ENCODE measurements at places on chromosomes 3 and 15.

GRCh38 chr3:142003291-142003690, 126.8 kb downstream of the ATP1B3 start:
- no peak for DNase-seq

GRCh38 chr3:187763850-187764648, 18.8 kb upstream of the BCL6 start:
- DNase-seq: no peak

DNA sequence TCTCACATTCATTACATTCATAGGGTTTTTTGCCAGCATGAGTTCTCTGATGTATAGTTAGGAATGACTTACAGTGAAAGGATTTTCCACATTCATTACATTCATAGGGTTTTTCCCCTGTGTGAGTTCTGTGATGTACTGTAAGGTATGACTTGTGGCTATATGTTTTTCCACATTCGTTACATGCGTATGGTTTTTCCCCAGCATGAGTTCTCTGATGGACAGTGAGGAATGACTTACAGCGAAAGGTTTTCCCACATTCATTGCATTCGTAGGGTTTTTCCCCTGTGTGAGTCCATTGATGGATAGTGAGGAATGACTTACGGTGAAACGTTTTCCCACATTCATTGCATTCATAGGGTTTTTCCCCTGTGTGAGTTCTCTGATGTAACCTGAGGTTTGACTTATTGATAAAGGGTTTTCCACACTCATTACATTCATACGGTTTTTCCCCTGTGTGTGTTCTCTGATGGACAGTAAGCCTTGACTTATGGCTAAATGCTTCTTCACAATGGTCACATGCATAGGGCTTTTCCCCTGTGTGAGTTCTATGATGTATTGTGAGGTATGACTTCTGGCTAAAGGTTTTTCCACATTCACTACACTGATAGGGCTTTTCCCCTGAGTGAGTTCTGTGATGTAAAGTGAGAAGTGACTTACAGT, 47.4 kb downstream of the ZNF717 start:
- DNase-seq: no peak

DNA sequence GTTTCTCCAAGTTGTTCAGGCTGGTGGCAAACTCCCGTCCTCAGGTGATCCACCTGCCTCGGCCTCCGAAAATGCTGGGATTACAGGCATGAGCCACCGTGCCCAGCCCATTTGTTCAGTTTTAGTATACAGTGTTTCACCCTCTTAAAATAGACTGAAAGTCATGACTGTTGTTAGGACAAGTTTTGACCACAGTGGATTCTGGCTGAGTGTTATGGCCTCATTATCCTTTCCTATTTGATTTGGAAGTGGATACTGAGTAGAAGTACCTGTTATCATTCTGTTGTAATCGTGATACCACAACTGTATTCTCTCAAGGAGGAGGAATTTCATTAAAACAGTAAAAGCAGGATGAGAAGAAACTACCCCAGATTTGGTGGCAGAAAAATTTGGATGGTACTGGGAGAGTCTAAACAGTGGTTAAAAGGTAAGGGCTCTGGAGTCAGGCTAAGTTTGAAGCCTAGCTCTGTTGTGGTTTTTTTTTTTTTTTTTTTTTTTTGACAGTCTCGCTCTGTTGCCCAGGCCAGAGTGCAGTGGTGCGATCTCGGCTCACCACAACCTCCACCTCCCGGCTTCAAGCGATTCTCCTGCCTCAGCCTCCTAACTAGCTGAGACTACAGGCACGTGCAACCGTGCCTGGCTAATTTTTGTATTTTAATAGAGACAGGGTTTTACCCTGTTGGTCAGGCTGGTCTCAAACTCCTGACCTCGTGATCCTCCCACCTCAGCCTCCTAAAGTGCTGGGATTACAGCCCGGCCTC, 2.6 kb downstream of the MAP2K1 start:
- DNase-seq: no peak

DNA sequence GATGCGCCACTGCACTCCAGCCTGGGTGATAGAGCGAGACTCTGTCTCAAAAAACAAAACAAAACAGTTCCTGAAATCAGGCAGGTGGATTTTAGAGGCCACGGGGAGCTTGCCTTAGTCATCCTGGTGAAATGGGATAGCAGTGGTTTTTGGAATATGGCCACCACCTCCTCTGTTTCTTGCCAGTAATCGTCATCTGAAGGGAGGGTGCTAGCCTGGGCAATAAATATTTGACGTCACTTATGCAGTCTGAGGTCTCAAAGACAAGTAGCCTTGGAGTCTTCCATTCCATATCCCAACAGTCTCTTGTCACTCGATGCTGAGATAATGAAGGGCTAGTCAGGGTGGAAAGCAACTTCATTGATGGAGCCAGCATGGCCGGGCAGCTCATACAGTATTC, 55.2 kb downstream of the KCNAB1 start:
- DNase-seq: no peak

GRCh38 chr3:174614036-174614435, 245.1 kb upstream of the NAALADL2 start:
- no peak for DNase-seq

GRCh38 chr3:123700791-123701722, 116.2 kb upstream of the HACD2 start:
- DNase-seq: no peak

DNA sequence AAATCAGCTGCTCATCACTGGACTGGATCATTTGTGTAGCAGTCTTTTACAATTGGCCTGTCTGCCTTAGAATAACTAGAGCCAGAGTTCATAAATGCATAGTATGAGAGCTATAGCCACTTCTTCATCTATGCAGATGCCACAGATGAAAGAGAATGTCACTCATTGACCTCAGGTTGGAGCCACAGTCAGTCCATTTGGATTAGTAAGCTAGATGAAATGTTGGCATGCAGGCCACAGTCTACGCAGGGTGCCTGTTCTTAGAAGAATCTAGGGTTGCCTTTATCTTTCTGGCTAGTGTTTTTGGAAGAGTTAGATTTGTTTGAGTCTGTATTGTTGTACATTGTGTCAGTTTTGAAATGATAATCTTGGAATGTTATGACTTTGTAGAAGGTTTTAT, 25.4 kb upstream of the EDEM1 start:
- DNase-seq: no peak

DNA sequence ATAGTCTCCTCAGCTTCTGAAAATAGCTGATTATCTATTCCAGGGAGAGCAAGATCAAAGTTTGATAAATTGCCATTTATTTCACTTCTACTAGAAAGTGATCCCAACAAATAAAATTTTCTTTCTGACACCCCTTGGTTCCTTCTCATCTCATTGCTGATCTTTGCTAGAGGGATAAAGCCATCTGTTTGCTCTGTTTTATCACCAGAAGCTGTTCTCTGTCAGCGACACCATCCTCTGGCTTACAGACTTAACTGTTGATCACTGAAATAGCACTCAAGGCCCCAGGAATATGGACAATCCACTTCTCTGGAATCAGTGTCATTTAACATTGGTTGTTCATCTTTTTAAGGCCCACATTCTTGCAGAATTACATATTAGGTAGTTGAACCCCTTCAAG, 219.0 kb downstream of the LSAMP start:
- no peak for DNase-seq

GRCh38 chr3:64895106-64895990, 207.5 kb upstream of the ADAMTS9 start:
- no peak for DNase-seq

- DNase-seq: no peak
Observed at GRCh38 chr15:90262426-90262825, 3.0 kb upstream of the NGRN start.

GRCh38 chr3:43726521-43726920, 35.8 kb downstream of the ABHD5 start:
- no peak for DNase-seq

DNA sequence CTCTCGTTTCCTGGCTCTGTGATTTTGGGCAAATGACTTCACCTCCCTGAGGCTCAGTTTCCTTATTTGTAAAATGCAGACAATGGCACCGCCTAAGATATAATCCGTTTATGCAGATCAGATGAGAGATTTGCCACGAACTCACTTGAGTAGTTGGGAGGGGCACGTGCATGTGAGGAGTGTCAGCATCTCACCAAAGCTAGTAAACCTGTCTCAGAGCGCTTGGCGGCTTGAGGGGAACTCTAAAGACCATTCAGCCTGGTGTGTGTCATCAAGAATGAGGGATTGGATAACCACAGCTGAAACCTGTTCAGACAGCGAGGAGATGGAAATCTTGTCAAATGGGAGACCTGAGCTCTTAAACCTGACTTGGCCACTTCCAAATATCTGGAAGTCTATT, 48.7 kb downstream of the BDH1 start:
- no peak for DNase-seq

GRCh38 chr3:149958171-149958796, 12.4 kb downstream of the PFN2 start:
- DNase-seq: no peak

DNA sequence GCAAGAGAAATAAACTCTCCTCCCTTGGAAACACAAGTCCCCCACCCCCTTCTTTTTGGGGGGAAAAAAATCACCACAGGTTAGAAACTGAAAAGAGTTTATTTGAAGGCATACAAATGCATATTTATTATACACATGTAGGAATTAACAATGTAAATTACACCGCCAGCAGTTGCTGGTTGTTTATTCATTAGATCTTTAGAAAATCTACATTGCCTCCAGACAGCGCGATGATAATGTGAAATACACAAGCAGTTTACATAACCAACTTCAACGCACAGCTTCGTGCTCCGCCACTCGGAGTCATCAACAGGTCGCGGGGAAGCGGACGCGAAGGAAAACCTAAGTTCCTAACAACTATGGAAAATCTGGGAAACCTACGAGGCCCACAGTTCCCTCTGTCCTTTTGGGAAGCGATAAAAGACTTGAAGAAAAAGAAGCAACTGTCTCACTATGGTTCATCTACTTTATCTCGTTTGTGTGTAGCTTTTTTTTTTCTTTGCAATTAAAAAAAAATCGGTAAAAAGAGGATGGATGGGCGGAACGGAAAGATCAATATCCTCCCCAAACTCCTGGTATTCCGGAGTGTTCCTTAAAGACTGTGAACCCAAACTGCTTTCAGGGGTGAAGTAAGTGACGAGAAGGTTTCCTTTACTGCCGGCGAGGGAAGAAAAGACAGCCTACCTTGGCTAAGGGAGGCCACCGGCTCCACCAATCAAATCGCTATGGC, 8.4 kb upstream of the FOXB1 start:
- no peak for DNase-seq

DNA sequence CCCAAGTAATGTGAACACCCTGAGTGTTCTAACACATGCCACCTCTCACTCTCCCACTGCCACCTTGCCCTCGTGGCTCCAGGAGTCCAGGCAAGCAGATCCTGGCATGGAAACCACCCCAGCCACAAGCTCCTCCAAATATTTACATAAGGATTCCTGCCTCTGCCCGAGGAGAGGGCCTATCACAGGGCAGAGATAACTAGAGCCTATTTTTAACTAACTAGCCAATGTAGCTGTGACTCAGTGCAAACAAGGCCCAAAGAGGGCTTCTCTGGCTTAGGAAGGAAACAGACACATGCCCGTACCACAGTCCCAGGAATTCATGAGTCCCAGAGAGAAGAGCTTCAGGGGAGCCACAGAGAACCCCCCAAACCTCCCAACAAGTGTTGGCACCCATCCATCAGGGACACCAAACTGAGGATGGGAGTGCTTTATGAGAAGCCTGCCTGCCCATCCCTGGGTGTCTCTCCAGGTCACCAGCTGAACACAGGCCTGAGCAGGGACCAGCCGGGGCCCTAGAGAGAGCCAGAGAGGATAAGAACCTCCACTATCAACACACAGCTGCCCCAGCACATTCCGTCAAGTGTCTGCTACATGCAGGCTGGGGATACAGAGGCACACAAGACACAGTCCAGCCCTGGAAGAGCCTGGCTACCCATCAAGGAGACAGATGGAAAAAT, 9.2 kb downstream of the FYCO1 start:
- DNase-seq: no peak

DNA sequence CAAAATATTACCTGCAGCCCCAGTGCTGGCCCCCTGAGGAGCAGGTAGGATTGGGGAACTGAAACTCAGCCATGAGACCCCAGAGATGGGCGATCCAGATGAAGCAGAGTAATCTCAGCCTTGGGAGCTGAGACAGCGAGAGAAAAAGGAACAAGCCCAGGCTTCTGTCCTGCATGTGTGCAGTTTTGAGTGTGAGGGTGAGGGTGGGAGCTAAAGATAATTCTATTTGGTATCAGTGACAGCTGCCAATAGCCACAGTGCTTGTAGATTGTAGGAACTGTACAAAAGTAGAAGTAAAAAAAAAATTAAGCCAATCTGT, 5.9 kb downstream of the ATP8B4 start:
- DNase-seq: no peak

DNA sequence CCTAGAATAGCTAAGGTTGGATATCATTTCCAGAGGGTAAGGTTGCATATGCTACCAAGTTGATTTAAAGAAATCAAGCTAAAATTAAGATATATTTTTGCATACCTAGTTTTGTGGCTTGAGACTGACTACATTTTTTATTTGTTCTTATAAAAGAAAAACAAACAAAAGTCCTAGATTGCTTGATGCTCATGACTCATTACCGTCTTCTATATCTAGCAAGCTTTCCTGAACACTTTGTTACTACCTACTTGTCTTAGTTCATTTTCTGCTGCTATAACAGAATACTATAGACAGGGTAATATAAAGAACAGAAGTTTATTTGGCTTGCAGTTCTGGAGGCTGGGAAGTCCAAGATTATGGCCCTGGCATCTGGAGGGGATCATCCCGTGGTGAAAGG, 152.1 kb upstream of the THRB start:
- DNase-seq: no peak

DNA sequence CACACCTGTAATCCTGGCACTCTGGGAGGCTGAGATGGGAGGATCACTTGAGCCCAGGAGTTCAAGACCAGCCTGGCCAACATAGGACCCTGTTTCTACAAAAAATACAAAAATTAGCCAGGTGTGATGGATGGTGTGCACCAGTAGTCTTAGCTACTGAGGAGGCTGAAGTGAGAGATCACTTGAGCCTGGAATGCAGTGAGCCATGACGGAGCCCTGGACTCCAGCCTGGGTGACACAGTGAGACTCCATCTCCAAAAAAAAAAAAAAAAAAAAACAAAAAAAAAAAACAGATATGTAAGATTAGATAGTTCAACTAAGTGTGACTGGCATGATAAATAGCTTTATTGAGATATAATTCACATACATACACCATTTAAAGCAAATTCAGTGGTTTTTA, 9.7 kb downstream of the RBSN start:
- DNase-seq: no peak

Measured in activated T-cell treated with anti-CD3 and anti-CD28 coated beads for 1 hour (primary cell).